Heart left ventricle (tissue), 16 donors: ENCODE measurements at places on chromosomes 6 and 20.

DNA sequence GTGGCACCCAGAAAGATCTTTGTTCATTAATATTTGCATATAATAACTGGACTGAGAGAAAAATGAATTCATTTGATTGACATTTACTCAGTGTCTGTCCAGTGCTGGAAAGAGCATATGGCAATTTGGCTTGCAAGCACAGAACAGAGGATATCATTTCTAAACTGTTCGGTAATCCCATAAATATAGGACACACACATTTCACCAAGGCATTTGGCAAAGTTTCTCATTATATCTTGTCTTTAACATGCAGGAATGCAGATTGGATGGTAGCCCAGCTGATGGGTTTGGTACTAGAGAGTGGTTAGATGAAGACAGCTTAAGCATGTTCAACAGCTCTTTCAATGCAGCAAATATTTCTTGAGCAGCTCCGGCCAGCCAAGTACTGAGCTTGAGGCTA is 259.2 kb downstream of the PRKN start:
- peak; percentile 72 for DNase-seq

GRCh38 chr20:64165866-64166600 is 1.8 kb downstream of the MYT1 start:
- no peak for DNase-seq

DNA sequence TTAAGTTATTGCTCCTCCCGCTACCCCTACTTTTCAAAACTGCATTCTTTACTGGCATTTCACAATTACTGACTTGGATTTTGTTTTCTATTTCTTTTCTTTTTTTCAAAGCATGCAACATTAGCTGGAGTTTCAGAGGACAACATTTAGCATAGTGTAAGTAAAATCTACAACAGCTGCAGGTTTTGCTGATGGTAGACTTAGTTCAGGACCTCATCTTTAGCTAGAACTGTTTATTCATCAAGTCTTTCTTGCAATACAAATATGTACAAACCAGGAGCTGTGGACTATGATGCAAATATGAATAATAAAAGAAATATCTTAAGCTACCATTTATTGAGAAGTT is 728 bp upstream of the CEP162 start:
- DNase-seq = no peak

- no peak for DNase-seq
These were observed 28.3 kb upstream of the GGTLC1 start for GRCh38 chr20:24016607-24017457.

GRCh38 chr20:8190043-8190880 is 58.2 kb downstream of the PLCB1 start:
- DNase-seq = no peak
